Jurkat, Clone E6-1 (cell line): ENCODE measurements at places on chromosomes 3 and 15.

- DNase-seq = no peak
Measured at GRCh38 chr15:50016951-50017350, 102.1 kb downstream of the ATP8B4 start.

DNA sequence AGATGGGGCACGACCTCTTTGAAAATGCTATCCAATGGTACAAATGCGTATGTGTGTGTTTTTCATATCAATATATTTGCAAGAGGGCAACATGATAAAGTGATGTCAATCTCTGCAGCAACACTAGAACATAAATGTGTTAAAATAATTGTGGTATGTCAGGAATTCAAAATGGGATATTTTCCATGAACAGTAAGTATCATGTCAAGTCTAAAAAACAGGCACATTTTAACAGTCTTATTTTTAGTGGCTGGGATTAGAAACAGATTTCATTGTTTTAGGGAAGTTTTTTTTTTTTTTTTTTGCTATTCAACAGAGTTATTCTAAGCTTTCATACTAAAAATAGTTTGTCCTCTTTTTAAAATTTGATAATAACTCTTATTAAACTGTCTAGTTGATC, 209.8 kb downstream of the GAP43 start:
- DNase-seq = no peak

DNA sequence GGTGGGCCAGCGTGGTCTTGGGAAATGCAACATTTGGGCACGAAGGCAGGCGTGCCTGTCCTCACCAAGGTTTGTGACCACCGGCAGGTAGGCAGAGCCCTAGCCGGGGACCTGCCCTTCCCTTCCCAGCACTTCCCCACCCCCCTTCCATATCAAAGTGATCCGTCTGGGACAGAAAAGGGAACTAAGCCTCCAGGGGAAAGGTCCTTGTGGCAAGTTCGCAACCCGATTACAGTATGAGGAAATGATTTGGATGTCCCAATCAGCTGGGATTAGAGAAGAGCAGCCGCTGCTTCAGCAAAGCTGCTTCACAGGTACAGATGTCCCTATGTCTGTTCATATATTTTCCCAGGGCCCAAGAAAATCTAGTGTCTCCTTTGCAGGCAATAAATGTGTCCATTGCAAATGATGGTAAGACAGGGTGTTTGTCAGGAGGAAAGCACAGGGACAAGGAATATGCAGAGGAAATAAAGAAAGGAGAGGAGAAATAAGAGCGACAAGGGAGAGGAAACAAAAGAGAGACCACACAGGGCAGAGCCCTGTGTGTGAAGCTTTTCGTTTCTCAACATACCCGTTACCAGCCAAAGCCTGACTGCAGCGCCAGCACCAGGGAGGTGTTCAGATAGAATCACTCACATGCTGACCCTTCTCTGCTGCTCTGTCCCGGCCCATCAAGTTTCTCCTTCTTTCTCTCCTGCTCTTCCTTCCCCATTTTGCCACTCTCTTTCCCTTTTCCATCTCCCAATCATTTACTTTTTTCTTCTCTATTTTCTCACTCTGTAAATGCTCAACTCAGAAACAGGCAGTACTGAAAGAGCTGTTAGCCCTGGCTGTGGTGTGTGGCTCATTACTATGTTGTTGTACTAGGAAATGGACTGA, 17.4 kb upstream of the SECISBP2L start:
- DNase-seq = no peak

DNA sequence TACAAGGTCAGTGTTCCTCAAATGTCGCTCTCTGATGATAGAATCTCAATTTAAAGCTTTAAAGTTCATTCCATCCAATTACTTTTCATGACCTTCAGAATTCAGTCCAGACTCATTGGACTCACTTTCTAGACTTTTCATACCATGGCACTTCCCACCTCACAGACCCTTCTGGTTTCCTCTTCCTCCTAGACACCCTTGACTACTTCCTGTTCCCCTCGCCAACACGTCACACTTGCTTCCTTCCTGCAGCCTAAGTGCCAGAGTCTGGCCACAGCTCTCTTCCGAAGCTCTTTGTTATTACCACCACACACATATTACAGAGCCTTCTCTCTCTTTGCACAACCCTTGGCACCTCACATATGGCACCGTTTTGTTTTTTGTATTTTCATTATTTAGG, 59.1 kb upstream of the UMPS start:
- peak; percentile 4 for DNase-seq

- no peak for DNase-seq
Measured at GRCh38 chr15:84685304-84685703, 27.3 kb upstream of the NMB start.

DNA sequence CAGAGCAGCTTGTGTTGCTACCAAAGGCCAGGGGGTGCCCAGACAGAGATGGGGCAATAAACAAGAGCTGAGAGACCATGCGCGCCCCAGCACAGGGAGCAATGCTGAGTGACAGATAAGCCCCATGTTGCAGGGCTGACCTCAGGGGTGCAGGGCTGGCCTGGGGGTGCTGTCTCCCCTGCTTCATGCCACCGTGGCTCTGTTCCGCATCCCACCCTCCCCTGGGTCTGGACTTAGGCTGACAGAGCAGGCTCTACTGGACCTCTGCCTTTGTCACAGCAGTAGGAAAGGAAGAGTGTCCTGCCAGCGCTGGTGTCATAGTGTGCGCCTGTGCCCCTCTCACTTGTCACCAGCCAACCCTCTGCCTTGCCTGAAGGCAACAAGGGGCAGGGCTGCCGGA, 67.4 kb upstream of the IQSEC1 start:
- no peak for DNase-seq

DNA sequence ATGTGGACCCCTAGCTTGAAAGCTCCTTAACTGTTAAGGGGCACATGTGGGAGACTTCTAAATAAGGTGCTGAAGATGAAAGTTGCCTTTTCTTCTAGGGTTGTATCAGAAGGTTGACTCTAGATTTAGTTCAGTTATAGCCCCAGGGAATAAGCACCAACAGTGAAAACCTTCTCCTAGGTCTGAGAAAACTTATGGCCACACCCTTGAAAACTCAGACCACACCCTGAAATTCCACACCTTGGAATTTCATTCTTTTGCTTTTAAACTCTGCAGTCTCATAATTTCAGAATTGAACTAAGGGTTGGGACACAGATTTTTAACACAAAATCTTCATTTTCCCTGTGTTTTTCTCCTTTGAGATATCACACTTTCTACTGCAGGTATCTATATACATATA, 355.8 kb upstream of the IL12A start:
- no peak for DNase-seq
